Cortex of kidney (tissue), 1 donor: ENCODE measurements at places on chromosomes 1 and 21.

DNA sequence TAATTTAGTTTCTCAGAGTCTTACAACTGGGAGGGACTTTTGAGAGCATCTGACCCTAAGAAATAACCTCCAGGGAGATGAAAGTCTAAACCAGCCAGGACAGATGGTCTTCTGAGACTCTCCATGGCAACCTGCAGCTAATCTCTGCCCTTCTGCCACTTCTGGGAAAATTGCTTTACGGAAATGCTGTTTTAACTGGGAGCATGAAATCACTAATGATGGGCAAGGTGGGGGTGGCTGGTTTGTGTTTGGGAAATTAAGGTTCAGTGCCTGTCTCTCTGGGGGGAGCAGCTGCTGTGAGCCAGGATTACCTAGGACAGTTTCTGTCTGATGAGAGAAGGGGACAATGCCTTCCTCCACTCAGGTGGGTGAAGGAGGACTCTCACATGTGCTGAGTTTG lies 33.2 kb downstream of the ROR1 start:
- no peak for DNase-seq

- DNase-seq: no peak
These were observed 15.5 kb downstream of the FMN2 start for GRCh38 chr1:240107058-240107684.

DNA sequence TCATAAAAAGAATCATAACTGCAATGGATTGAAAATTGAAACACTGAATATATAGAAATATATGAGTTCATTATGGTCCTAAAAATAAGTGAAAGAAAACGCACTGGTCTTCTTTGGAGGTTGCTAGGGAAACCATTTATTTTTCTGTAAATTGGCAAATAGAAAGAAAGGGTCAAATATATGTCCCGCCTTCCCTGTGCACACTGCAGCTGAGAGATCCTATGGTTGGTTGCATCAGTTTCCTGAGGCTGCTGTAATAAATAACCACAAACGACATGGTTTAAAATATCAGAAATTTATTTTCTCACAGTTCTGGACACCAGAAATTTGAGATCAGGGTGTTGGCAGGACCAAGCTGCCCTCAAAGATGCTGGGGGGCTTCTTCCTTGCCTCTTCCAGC lies 35.0 kb downstream of the CA6 start:
- no peak for DNase-seq

DNA sequence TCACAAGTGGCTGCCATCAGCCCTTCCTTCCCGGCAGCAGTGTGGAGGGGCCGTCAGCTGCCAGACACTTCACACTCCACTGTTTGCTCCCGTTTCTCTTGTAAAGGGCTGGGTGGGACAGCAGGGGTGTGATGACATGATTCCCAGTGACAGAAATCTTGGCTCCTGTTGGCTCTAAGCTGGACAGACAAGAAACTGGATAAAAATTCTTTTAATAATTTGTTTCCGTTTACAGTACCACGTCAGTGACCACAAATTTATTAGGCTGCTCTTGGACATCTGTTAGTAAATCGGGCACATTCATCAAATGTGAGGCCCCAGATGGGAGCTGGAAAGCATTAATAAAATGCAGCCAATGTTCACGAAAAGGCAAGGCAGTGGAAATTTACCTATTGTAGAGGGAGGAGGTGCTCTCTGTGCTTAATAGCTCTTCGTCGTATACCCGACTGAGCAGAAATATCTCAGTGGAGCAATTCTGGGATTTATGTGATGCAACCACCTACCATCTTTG lies 353.7 kb upstream of the GREM2 start:
- DNase-seq: no peak

DNA sequence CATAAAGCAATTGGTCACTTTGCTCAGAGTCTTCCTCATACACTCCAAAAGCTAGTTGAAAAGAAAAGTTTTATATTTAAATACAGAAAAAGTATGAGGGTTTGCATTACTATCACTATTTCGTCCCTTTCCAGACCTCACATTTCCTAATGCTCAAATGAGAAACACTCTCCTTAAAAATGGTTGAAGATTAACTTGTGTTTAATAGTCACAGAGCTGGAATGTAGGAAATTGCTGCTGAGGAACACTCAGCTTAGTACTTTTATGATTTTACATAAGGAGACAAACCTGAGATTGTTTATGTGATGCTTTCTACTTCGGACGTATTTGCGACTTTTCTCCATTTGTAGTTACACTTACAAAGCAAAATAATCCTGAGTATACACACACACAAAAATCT lies 39.8 kb downstream of the MYSM1 start:
- no peak for DNase-seq
